ENCODE measurements at places on chromosomes 7 and 10.

DNA sequence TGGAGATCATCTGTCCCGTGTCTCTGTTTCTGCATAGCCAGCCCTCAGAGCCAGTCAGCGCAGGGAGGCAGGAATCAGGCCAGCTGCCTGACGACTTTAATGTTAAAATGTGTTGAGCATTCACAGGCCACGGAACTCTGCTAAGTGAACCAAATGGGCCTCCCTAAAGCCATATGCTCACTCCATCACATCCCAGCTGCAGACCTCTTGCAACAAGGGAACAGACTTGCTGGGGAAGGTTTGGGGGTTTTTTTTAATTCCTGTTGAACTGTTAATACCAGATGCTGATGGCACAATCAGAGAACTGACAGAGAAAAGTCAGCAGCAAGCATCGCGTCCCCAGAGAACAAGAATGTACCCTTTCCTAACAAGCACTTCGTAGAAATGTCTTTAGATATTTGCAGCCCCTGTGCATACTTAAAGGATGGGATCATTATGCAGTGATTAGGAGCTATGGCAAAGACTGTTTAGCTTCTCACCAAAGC, 900.4 kb upstream of the AUTS2 start:
- no peak for DNase-seq

GRCh38 chr10:60742512-60742911, 35.8 kb upstream of the CDK1 start:
- no peak for DNase-seq

DNA sequence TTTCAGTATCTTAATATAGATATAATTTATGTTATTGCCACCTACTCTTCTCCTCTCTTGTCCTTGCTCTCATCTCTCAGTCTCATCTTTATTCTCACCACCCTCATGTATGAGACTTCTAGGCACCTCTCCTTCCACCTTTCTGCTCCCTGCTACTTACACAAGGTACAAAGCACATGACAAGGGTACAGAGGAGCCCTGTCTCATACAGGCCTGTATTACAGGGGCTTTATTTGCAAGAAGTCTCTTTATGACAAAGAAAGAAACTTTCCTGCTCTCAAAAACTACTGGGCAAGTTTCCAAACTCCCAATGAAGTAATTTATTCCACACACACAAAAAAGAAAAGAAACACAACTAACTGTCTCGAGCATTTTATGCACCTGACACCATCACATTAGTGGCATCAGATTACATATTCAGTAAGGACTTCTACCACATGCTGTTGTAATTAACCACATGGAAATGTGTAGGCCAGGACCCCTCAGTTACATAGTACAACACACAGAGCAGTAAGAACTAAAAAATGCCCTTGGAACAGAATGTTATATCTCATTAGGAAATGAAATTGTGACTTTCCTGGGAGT, 253.1 kb downstream of the FZD1 start:
- DNase-seq = no peak

- no peak for DNase-seq
Observed at GRCh38 chr7:1244700-1245523, 12.2 kb downstream of the UNCX start.

GRCh38 chr7:76069238-76069638, 21.3 kb downstream of the MDH2 start:
- DNase-seq = no peak

- no peak for DNase-seq
Observed at GRCh38 chr7:159095979-159096411, 48.7 kb downstream of the VIPR2 start.

GRCh38 chr10:98340261-98340939, 72.4 kb upstream of the LOXL4 start:
- DNase-seq = no peak

DNA sequence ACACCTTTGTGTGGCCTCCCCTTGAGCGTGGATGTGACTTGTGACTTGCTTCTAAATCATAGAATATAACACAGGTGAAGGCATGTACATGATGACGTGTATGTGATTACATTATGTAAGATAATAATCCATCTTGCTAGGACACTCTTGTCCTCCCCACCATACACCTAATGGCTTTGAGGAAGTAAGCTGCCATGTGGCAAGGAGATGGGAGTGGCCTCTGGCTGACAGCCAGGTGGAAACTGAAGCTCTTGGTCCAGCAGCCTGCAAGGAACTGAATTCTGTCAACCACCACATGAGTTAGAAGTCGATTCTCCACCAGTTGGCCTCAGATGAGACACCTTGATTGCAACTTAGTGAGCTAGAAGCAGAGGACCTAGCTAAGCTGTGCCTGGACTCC, 67.4 kb upstream of the ELN start:
- DNase-seq = no peak

DNA sequence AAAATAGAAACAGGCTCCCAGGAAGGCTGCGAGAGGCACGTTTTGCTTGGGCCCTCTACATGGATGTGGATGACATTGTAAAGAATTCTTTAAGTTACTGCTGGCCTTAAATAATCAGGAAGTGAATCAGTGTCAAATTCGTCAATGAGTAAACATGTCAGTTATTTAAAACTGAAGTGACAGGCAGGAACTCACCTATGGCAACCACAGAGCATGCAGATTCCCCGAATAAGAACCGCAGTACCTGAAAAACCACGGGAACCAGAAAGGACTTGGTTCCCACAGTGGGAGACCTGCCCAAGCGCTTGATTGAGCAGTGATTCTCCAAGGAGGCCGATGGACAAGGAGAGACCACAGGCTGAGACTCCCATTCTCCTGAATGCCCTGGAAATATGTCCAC, 351.2 kb upstream of the AKR1E2 start:
- no peak for DNase-seq

- DNase-seq = no peak
Observed at GRCh38 chr10:79020015-79020491, 48.7 kb upstream of the ZMIZ1 start.

GRCh38 chr10:6309816-6310215, 107.1 kb downstream of the PFKFB3 start:
- no peak for DNase-seq
